ENCODE measurements at places on chromosomes 3 and 15.
A peak's percentile ranks its signal among the peaks of the same experiment; 100 is the strongest.

GRCh38 chr15:101560722-101561583 lies 71.4 kb upstream of the PCSK6 start:
- no peak for DNase-seq

GRCh38 chr3:126546549-126547239 lies 12.0 kb downstream of the C3orf22 start:
- DNase-seq, result no peak

- DNase-seq, result no peak
Observed at GRCh38 chr3:40229963-40230362, 79.5 kb upstream of the EIF1B start.

DNA sequence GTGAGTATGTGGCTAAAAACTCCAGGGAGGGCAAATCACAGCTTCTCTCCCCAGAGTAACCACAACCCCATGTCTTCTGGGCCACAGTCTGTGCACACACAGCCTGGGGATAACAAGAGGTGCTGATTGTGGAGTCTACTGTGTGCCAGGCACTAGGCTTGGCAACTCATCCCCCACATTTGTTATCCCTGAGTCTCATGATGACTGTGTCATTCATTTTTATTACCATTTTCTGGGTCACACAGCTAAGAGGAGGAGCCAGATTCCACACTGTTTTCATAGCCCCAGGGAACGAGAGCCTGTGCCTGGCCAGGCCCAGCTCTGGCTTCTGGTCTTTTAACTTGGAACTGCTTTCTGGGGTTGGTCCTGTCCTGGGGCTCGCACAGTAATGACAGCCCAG lies 34.5 kb downstream of the ESYT3 start:
- DNase-seq, result no peak

- peak; percentile 35 for DNase-seq
Observed at GRCh38 chr3:161104561-161105551, at the start of gene B3GALNT1. TSS of gene B3GALNT1 (minus strand) at chr3:161105349. CDS start at chr3:161086754, 18,595 bp downstream.

GRCh38 chr3:35663471-35663870 lies 24.1 kb downstream of the ARPP21 start:
- no peak for DNase-seq

DNA sequence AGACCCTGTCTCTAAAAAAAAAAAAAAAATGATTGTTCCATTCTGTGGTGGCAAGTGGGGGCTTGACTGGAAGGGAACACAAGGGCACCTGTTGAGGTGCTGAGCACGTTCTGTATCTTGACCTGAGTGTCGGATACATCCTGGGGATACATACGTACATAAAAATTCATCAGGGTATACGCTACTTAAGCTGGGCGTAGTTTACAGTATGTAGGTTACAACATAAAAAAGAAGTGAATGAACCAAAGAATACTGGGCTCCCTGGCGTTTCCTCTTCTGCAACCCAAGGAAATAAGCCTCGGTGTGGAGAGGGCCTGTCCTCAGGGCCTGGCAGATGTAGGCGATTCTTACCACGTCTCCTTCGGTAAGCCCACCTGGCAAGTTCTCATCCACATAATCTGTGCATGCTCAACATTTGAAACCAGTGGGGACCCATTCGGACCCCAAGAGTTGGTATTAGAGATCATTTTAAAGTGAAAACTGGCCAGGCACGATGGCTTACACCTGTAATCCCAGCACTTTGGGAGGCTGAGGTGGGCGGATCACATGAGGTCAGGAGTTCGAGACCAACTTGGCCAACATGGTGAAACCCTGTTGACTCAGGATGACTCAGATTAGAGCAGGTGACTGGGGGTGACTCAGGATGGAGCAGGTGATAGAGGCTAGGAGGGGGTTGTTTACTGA lies 5.1 kb upstream of the MUC20 start:
- peak; percentile 57 for DNase-seq

GRCh38 chr15:41838400-41838897 lies at the start of gene PLA2G4B:
TSS of gene PLA2G4B (plus strand) at chr15:41838847. CDS start at chr15:41838914, 67 bp downstream.
- DNase-seq, result no peak

DNA sequence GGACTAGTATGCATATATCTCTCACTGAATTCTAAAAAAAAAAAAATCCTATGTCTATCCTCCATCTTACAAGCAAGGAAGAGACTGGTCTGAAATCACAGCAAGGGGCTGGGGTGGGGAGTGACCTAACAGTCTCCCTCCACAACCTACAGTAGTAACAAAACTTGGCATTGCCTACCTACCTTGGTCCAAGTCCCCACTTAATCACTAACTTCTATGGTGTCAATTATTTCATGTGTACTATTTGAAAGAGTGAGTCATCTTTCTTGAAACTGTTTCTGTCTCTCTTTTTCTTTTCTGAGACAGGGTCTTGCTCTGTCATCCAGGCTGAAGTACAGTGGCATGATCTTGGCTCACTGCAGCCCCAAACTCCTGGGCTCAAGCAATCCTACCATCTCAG lies 36.8 kb downstream of the CHAC1 start:
- DNase-seq, result no peak

GRCh38 chr3:155325263-155325835 lies 31.9 kb upstream of the STRIT1 start:
- no peak for DNase-seq

DNA sequence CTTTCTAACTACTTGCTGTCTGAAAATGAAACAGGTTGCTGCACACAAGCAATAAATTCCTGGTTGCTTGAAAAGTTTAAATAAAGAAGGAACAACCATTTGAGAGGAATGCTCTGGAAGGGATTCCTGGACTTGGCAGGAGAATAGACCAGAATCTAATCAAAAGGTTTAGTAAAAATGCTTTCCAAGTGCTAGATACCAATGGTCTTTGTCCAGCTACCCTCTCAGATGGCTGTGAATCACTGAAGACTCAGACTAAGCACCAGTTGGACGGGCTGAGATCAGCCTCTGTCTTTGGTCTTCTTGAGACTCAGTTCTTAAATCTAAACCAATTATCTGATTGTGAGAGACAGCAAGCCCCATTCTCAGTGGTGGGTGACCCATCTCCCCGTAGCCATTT lies 27.7 kb upstream of the LPP start:
- DNase-seq, result no peak

DNA sequence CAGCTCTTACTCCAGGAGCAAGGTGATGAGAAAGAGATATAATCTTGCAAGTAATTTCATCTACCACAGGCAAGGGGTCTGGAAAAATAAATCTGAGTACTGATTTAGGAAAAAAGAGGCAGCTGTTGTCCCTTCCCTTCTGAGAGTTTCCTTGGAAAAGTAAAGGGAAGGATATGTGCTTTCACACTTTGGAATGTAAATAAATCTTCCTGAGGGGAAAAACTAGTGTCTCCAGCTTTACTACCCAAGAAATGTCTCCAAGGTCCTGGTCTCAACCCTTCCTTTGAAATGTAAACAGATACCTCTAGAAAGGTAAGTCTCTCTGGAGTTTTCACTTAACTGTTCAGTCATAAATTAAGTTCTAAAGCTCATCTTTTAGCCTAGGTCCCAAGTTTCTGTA lies 102.6 kb downstream of the DPH6 start:
- DNase-seq, result no peak

GRCh38 chr15:63198371-63199250 lies 9.2 kb downstream of the RAB8B start:
- peak; percentile 60 for DNase-seq

DNA sequence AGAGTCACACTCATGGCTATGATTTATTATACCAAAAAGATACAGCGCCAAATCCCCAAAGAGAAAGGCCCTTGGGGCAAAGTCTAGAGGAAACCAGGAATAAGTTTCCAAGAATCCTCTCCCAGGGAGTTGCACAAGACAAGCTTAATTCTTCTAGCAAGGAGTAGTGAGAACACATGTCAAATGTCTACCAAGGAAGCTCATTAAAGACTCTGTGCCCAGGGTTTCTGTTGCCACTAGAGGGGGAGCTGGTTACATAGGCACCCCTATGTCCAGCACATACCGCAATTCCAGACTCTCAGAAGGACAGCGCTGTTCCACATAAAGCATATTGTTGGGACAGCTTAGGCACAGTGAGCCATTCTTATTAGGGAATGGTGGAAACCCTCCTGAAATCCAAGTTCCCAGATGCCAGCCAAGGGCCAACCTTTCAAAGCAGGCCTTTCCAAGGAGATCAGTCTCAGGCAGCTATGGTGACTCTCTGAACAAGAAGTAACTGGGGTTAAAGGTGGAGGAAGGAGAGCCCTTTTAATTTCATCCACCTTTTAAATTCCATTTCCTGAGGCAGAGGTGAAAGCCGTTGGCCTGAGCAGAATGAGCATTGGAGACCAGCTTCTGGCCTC lies 194.2 kb downstream of the UACA start:
- DNase-seq, result no peak

DNA sequence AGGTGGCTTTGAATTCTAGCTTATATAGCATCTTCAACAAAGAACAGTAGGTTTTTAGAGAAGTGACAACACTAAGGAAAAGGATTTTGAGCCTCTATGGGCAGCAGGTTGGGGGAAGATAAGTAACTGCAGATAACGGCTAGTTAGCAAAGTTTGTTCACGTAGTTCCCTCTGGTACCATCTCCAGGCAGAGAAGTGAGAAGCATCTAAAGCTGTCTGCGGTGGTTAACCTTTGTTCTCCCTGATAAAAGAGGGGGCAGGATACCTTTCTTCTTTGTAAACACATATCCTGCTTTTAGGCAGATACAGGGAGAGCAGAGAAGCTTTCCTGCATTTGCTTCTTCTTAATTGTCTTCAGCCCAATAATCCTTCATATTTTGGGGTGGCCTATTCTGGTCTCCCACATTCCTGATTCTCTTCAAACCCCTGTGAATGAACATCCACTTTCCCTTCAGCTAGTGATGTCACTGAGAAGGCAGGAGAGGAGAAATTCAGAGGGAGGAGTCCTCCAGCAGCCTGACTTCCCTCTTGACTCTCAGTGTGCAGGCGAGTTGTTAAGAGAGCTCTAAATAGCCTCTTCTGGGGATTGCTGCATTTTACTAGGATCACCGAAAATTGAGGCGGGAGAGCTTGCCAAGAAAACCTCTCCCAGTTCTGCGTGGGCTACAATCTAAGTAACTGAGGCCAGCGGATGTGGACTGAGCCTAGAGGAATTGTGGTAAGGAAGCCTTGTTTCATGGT lies 393.7 kb upstream of the C2CD4B start:
- DNase-seq, result no peak

GRCh38 chr3:85384372-85384771 lies 425.6 kb downstream of the CADM2 start:
- DNase-seq, result no peak

DNA sequence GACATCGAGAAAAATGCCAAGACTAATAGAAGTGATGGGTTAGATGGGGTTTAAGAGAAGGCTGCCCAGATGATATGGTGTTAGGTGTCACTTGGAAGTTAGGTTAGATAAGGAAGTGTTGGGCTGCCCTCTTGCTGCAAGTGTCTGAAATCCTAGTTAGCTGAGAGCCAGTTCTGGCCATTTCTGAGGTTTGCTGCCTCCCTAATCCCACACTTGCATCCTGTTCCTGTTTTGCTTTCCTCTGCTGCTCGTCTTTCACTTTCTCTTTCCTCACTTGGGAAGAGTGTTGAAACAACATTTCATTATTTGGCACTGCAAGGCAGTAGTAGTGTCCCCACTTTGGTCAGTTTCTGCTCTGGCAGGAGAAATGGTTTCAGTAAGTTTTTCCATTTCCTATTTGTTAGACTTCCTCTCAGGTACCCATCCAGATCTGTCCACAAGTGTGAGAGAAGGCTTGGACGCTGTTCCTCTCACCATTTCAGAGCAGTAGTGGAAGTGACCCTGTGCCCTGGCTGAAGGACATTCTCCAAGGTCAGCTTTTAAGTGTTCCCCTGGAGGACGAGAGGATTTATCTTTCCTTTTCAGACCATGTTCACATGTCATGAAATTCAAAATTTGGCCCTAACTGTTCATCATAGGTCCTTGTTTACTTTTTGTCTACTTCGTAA lies 93.3 kb downstream of the ADAMTSL3 start:
- no peak for DNase-seq

DNA sequence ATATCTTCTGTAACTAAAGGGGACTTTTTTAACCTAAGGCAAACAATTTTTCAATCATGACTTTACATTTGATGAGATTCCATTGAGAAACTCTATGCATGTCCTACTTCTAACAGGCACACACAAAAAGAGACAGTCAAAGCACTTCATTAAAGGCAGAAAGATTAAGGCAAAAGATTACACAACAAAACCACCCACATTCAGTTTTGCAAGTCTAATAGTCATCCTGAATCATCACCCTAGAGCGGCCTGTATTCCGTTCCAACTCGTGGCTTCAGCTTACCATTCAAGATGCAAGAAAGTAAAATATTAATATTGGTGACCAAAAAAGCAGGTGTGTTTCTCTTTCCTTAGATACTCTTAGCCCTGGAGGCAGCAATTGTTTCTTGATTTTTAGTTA lies 205.9 kb downstream of the P3H2 start:
- DNase-seq, result peak; percentile 31

- DNase-seq, result no peak
Observed at GRCh38 chr3:4241595-4242170, 61.5 kb upstream of the SETMAR start.

DNA sequence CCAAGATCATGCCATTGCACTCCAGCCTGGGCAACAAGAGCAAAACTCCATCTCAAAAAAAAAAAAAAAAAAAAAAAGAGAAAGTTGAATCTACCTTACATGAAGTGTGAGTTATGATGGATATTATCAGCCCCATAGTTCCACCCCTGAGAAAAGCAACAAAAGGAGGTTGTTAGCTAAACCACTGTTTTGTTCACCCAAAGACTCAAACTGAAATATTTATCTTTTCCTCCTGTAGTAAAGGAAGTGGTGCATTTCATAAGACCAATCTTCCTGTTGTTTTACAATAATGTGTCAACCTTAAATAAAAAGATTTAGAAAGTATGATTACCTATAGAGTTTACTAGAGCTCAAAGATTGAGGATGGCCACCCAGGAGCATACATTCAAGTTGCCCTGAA lies 18.7 kb upstream of the TRMT10C start:
- DNase-seq, result peak; percentile 69

DNA sequence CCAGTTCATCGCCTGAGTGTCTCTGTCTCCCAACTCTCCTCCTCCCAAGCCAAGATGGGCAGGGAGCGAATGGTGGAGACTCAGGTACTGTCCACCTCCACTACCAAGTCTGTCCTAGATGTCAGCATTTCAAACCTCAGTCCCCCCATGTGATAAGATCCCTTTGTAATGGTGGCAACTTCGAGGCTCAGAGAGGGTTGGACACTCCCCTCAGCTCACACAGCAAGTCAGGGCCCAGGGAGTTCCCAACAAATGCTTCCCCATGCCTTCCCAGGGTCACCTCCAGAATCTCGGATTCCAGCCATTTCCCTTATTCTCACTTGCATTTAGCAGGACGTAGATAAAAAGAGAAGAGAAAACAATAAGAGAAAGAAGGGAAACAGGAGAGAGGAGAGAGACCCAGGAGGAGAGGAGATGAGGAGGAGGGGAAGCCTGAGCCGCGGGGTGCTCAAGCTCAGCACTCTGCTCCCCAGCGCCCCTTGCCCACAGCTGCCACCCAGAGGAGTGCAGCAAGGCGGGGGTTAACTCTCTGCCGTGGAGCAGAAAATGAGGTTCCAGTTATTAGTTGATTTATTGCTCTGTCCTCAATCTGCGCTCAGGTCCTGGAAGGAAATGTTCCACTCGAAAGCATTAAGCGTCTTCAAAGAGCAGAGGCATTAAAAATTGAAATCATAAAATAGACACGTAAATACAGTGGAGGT lies 84.1 kb upstream of the LINGO1 start:
- no peak for DNase-seq

GRCh38 chr3:187832202-187832601 lies 86.9 kb upstream of the BCL6 start:
- DNase-seq, result peak; percentile 25

- DNase-seq, result no peak
Observed at GRCh38 chr3:64379221-64379620, 154.0 kb upstream of the PRICKLE2 start.

- DNase-seq, result peak; percentile 53
Observed at GRCh38 chr15:78811124-78811824, at the start of gene ADAMTS7. TSS of gene ADAMTS7 (minus strand) at chr15:78811464. CDS start at chr15:78811220, 244 bp downstream.

GRCh38 chr15:61380270-61380669 lies 151.2 kb upstream of the RORA start:
- no peak for DNase-seq
